HepG2 (cell line): ENCODE measurements at places on chromosomes 7 and 10. TPM values are rescaled to one million over a fixed set of nuclear protein-coding genes. Genes with fewer than 3 reads are reported as not detected.

Gene KCNH2
- 0.11 TPM in 1 of 2 replicates, not detected in the other for total RNA-seq

Gene CPN1
- total RNA-seq, result 8.1 and 17.3 TPM in 2 replicates

Gene CALML5
- not detected in 2 replicates for total RNA-seq

Gene TRAPPC14
- total RNA-seq, result 2.0 and 9.6 TPM in 2 replicates

Gene HOXA4
- total RNA-seq, result 1.8 and 2.4 TPM in 2 replicates

Gene AKR1C8
- total RNA-seq, result not detected in 2 replicates

Gene KCP
- total RNA-seq, result 0.22 and 1.0 TPM in 2 replicates

Gene TRIM74
- 0.88 and 1.4 TPM in 2 replicates for total RNA-seq

Gene CLDN15
- total RNA-seq, result 2.2 and 7.1 TPM in 2 replicates

Gene TMEM270
- not detected in 2 replicates for total RNA-seq

Gene EGR2
- 0.11 TPM in 1 of 2 replicates, not detected in the other for total RNA-seq

- DNase-seq, result no peak
Measured at GRCh38 chr7:8549046-8549445, 115.6 kb downstream of the NXPH1 start.

GRCh38 chr7:144818511-144818910 is 17.3 kb downstream of the TPK1 start:
- DNase-seq, result no peak

DNA sequence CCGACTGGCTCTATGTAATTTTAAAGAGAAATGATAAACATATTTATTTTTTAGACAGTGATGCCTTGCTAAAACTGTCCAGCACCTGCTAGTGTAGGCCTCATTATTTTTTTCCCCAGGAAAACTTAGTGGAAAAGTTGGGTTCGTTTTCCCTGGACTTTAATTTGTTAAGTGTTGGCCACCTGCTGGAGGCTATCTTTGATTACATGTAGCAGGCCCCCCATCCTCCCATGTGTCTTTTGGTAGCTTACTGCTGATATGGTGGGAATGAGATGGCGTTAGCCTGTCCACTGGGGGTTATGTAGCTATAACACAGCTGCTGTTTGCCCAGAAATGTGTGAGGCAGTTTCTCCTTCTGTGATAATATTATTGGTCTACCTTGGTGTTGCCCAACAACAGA is 265.0 kb downstream of the SORCS3 start:
- no peak for DNase-seq

- DNase-seq, result no peak
Measured at GRCh38 chr7:116145245-116145852, 65.0 kb upstream of the TES start.

- DNase-seq, result no peak
Measured at GRCh38 chr7:150897502-150898474, 45.5 kb downstream of the AOC1 start.

DNA sequence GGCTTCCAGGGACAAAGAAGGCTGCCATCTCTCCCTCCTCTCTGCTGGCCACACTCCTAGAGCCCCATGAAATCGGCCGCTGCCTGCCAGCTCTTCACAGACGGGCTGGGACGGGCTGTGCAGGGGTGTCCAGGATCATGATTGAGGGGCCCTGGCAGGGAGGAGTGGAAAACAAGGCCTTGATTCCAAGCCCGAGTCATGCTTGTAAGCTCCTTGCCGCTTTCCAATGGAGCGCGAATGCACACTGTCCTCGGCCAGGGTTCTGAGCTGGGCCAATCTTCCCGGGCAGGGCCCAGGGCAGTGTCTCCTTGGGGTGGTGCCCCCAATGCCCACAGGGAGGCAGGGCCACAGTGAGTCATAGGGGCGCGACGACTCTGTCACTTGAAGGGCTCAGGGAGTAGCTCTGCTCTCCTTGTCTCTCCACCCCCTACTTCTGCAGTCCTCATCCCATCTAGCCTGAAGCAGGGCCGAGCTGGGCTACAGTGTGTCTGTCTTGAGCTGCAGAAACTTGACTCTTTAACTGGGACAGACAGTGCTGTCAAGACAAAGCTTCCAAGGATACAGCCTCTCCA is 186.2 kb upstream of the SVIL start:
- no peak for DNase-seq

- DNase-seq, result no peak
Measured at GRCh38 chr7:25720427-25720826, 431.6 kb upstream of the NFE2L3 start.

DNA sequence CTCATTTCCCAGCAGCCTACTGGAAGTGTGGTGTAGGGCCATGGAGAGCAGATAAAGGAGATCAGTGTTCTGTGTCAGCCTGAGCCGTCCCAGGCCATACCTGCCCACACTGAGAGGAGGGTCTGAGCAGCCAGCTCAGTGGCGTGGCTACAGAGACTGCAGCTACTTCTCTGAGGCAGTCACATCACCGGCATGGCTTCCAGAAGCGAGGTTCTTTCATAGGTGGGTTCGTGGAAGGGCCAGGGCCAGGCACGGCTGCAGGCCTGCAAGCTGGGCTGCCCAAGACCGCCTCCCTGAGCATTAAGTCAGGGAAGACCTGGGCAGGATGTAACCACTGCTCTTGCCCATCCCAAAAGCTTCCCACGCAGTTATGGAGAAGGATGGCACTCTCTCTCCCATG is 34.9 kb downstream of the LDB3 start:
- DNase-seq, result no peak

DNA sequence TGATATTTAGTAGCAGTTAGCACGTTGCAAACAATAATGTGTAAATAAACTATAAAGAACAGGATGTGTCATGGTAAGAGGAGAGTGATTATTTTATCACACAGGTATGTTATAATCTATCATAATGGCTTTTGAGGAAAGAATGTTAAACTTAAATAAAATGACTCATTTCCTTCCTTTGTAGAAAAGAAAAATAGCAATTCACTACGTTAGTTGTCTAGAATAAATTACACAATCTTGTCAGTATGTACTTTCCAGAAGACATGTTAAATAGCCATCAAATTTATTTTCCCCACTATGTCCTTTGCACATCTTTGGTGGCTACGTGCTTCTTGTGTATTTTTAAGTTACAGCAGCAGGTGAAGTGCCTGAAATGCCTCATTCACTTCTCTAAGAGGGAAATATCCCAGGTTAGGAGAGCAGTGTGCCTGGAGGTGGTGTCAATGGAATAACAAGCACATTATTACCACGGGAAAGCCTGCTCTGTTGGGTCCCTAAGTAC is 133.8 kb downstream of the SEMA3A start:
- no peak for DNase-seq

GRCh38 chr10:15067154-15067553 is 21.4 kb downstream of the ACBD7 start:
- no peak for DNase-seq

GRCh38 chr7:91953618-91954017 is 13.0 kb downstream of the AKAP9 start:
- DNase-seq, result peak; percentile 10

GRCh38 chr7:130069179-130069977 is 956 bp upstream of the KLHDC10 start:
- DNase-seq, result peak; percentile 61

GRCh38 chr7:103656221-103656620 is 210.2 kb upstream of the SLC26A5 start:
- DNase-seq, result no peak

DNA sequence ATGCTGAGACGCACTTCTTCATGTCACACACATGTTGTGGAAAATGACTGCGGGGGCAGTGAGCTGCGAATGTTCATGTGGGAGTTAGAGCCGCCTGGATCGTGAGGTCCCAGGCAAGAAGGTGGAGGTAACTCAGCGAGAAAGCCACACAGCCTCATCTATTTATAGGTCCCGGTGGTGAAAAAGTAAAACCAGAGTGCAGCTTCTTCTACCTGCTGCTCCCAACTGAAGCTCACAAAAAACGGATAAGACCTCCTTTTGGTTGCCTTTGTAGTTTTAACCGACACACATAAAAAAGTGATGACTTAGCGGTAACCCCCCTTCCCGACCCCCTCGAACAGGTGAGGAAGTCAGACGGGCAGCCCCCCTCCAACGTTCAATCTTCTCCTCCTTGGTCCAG is 276.9 kb downstream of the GATA3 start:
- DNase-seq, result no peak

DNA sequence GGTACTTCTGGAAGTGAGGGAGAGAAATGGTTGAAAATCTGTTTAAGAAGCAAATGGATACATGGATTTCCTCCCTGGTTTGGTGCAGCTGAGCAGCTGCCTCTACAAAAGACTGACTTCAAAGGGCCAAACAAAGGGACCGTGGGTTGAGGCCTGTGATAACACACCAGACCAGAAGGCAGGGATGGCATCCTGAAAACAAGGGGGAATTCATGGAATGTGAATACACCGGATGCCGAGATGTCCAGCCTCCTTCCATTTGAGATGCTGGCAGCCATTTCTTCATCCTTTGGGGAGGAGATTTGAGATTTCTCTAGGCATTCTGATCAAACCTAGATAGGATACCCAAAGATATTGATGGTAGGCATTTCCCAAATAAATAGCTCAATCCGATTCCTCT is 36.9 kb downstream of the TAF3 start:
- peak; percentile 16 for DNase-seq

GRCh38 chr7:1370738-1371137 is 88.5 kb downstream of the MICALL2 start:
- DNase-seq, result no peak

GRCh38 chr10:79313911-79314439 is 33.3 kb upstream of the PPIF start:
- DNase-seq, result no peak

DNA sequence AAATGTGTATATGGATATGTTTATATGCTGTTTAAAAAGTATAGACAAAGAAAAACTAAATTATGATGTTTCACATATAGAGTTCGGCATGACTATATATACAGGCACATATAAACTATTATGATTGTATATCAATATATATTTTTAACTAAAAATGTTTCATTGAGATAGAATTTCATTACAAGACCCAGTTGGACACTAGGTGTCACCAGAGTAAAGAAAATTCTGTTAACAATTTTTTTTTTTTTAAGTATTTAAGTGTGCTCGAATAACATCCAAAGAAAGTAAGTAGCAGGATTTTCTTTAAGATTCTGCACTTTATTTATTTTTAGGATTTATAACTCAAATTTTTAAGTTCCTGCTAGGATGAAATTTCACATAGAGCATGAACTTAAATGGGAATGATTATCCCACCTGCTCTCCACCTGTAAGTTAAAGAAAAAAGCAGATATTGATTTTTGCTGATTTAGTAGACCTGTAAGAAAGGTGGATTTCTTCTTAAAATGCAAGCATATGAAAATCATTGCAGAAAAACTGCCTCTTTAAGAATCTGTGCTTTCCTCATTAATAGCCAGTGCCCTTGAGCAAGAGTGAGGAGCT is 961.5 kb downstream of the PCDH15 start:
- peak; percentile 25 for DNase-seq

GRCh38 chr7:44258423-44258760 is 57.6 kb downstream of the YKT6 start:
- no peak for DNase-seq

DNA sequence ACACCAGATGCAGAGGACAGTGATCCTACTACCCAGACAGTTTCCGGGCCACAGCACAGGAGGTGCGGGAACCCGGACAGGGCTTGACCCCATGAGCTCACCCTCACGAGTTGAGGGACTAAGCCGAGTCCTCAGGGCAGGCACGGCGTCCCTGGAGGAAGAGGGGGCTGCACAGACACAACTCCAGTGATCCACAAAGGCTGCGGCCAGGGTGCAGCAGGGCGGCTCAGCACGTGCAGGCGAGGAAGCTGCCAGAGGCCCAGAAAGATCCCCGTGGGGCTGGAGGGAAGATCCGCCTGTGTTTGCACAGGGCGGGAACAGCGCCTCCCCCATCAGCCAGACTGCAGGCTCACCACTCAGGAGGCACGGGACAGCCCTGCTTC is 45.9 kb upstream of the TMEM72 start:
- DNase-seq, result no peak

DNA sequence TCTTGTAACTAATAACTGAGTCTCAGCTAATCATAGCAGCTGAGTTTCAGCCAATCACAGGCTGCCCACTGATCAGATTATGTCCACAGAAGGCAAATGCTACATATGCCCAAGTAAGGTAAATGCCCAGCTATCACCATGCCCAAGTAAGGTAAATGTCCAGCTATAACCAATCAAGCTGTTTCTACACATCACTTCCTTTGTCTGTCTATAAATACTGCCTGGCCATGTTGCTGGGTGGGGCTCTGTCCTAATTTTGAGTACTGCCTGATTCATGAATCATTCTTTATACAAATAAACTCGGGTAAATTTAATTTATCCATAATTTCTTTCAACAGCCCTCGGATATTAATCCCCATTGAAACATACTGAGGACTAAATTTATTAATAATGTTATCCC is 312.4 kb downstream of the CACNA2D1 start:
- no peak for DNase-seq

DNA sequence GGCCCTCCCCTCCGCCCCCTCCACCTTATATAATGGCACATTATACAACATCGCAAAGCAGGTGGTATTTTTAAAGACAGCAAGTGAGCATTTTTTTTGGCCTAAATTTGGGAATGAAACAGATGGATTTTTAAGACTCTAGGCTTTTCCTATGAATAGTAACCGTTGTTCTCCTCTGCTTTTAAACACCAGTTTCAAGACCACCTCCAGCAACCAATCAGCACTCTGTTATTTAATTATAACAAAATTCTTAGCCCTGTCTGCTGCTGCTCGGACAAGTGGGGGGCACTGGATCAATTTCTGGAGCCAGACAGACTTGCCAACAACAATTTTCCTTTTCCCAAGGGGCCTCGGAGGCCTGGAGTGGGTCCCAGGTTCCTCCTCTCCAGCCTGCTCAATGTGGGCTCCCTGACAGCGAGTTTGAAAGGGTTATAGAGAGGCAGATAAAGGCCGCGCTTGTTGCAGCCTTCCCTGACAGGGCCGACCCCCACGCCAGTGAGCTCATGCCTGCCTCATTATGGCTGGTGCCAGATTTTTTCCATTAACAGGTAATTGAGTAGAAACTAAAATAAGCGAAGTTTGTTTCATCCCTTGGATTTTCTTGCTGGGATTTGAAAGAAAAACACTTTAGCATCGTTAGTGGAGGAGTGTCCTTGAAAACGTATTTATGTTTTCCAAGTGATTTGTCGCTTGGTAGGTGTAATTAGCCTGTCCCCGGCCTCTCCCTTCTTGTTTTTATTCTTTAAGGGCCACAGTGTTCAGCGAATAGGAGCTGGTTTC is 227.3 kb downstream of the TCF7L2 start:
- DNase-seq, result no peak

DNA sequence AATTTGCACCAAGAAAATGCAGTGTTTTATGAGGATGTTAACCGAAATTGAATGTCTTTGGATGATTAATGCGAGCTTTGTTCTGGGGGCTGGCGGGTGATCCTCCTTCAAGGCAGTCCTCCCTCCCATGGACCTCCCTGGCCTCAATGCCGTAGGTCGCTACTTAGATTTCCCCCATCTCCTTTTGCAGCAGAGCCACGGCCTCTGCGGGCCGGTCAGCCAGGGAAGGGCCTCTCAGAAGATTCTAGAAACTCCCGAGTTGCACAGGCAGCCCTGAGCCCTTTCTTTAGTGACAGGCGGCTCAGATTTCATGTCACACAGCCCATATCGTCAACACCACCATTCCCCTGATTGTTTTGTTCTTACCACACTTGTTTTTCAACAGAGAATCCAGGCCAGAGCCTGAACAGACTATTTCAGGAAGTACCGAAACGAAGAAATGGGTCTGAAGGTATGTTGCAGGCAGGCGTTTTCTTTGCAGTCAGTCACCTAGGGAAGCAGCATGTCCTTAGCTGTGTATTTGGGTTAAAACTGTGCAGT is 88.2 kb upstream of the SH2B2 start:
- no peak for DNase-seq

- no peak for DNase-seq
Measured at GRCh38 chr10:13922586-13922985, 335.8 kb downstream of the PRPF18 start.
